ENCODE measurements at places on chromosomes 11 and 22.
A peak's percentile ranks its signal among the peaks of the same experiment; 100 is the strongest.

DNA sequence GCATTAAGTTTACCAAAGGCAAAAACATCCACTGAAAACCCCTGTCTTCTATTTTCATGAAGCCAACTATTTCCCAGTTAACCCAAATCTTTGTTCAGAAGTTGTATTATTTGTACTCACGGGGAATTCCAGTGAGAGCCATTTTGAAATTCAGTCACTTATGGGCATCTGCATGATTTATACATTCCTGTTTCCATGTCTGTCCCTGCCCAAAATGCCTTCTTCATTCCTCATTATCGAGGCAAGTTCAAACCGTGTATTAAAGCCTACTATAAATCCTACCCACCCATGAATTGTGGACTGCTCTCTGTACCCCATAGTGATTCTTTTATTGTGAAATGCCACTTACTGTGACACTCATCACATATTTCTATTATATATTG lies 772.7 kb downstream of the DLG2 start:
- DNase-seq = no peak

DNA sequence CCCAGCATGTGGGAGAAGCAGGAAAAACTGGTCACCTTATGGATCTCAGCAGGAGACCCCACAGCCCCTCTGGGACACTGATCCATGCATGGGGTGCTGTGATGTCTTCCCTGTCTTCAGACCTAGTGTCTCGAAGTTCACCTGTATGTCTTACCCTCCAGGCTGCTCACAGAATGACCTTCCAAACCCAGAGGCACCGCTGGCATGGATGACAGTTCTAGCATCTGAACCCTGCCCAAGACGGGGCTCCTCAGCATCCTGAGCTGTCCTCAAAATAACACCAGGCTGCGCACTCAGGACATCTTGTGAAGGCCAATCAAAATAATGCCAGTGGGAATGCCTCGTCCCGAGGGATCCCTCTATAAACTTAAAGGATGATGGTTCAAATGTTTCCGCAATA lies 824.9 kb downstream of the TBC1D22A start:
- DNase-seq = no peak

DNA sequence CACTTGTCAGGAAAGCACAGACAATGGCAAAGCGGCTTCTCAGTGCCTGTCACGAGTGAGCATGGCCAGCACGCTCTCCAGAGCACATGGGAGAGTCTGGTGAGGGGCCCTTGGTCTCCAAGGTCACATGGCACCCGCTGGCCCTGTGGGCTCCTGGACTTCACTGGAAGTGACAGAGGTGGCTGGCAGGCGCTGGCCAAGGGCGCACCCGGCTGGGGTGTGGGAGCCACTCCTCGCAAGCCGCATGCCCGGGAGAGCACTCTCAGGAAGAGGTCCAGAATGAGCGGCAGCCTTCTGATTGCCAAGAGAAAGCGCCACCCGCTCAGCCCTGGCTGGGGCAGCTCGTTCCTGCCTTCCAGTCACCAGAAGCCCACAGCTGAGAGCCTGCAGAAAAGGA lies 17.1 kb upstream of the MOB2 start:
- DNase-seq = peak; percentile 59

GRCh38 chr11:85232559-85232958 lies 394.6 kb downstream of the DLG2 start:
- no peak for DNase-seq

DNA sequence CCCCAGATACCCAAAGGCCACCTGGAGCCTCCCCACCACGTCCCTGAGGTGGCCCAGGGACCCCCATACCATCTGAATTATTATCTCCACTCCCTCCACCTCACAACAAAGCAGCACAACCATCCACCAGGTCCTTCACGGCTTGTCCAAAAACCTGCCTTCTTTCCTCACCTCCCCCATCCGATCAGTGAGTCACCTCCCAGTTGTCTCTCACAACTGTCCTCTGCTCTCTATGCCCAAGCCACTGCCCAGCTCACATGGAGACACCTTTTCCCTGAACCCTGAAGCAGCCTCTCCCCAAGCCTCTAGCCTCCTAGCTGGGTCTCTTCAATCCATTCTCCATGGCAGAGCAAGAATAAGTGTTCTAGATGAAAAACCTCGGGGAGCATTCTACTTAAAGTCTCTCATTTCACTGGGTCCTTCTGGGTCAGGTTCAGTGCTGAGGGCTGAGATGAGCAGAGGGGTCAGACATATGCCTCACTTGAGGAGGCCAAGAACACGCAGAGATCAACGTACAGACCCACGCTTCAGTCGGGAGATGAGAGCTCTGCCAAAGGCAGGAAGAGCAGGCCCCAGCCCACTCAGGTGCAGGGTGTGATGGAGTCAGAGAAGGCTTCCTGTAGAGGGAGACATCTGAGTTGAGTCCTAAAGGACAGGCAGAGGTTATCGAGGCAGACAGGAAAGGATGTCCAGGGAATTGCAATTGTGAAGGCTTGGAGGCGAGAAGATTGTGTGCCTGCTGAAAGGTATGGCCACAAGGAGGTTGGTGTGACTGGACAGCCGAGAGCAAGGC lies 74.7 kb downstream of the PDE2A start:
- DNase-seq = no peak

DNA sequence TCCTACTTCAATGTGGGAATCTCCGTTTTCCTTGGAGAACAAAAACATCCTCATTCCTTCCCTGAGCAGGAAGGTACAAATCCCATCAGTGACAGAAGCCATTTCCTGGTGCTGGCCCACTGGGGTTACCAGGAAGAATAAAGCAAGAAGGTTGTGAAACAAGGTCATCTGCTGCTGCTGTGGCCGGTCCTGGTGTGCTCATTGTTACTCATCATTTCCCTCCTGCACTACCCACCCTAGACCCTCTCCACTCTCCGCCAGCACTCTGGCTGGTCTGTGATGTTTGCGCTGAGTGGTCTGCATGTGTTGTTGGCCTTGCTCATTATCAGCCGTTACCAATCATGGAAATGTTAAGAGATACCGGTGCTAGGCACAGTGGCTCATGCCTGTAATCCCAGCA lies 37.0 kb downstream of the OSBP2 start:
- no peak for DNase-seq

DNA sequence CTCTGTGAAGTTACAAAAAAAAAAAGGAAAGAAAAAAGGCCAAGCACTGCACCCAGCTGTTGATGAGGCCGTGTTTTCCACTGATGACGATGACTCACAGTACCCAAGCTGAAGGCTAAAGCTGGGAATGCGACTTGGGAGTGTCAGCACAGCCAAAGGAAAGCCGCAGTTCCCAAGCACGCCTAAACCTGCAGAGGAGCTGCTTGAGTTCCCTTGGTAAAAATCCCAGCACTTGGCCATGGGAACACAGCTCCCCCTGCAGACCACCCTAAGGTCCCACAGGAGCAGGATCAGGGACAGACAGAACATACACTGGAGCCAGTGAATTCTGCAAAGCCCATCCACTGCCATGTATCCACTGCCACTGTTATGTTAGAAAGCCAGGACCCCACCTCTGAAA lies 39.9 kb downstream of the SERGEF start:
- peak; percentile 32 for DNase-seq

- DNase-seq = no peak
Measured at GRCh38 chr11:7621090-7621489, 52.2 kb downstream of the CYB5R2 start.

DNA sequence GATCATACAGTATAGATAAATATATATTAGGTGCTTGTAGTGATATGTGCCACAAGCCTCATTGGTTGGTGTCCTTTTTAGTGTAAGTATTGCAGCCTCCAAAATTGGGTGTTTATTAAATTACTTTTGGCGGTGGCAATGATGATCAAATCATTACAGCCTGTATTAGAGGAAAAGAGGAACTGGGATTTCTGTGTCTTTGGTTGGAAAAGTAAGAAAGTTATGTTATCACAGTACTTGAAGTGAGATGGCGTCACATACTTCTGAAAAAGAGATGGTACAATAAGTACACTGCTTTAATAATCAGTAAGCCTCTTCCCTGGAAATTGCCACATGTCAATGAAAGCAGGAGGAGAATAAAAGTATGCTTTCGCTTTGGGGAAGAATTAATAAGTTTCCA lies 523 bp upstream of the MPZL3 start:
- DNase-seq = no peak

Data from body of pancreas (tissue), 4 donors.